Stimulated activated naive CD8-positive, alpha-beta T cell treated with anti-CD3 and anti-CD28 coated beads, Interleukin-15, amount 100 ng/mL, for 72 hours (primary cell): ENCODE measurements at places on chromosomes 7 and 10.

DNA sequence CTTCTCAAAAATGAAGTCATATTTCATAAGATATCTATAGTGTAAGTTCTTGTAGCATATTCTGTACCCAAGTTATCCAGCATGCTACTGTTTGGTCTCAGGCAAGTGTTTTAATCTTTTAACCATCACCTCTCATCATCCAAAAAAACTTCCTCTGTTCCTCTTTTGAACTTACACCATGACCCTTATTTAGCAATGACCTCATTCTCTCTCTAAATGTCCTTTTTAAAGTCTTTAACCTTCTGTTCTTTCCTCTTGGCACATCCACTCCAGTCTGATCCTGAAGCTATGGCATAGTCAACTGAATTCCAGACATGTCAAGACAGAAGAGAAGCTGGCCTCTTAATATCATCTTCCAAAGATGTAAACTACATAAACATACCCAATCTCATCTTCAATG lies 26.2 kb downstream of the PPP3CB start:
- DNase-seq, result no peak

DNA sequence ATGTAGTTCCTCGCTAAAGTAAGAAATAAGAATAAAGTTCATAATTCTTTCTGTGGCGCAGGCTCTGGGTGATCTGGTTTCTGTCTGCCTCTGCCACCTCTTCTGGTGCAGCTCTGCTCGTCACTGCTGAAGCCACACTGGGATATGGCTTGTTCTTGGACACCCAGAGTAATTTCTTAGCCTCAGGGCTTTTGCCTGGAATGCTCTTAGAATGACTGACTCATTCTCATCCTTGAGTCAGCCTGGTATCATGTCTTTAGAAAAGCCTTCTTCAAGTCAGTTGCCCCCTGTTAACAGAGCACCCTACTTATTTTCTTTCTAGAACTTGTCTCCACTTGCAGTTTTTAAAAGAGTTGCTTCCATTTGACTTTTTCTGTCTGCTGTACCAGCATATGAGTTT lies 2.0 kb downstream of the ZSCAN25 start:
- DNase-seq, result no peak

- DNase-seq, result no peak
Observed at GRCh38 chr10:116557305-116557880, 11.7 kb downstream of the PNLIP start.

DNA sequence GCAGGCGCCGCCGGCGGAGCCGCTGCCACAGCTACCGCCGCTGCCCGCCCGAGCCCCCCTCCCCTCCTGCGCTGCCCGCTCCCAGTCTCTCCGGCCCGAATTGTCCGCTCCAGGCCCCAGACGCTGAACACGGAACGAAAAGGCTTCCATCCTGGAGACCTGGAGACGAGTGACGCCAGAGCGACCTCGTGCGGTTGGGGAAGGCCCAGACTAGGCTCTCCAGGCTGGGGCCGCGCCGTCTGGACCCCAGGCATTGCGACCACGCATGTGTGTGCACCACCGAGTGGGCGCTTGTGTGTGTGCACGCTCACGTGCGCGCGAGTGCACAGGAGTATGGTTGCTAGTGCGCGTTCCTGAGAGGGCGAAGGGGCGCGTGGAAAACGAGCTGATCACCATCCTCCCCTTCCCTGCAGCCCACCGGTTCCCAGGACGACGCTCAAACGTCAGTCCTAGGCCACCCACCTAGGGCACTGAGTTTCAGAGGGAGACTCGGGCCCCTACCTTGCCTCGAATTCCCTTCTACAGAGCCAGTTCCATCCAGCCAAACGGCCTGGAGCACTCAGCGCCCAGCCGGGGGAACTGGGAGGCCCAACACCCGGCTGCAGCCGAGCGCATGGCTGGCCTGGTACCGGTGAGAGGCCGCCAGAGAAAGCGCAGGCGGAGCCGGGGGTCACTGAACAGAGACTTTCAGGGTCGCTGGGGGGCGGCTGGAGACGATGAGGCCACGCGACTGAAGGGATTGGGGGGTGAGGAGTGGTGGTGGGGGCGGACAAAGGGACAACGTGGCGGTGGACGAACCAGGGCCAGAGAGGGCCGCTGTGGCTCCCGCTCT lies 11.6 kb downstream of the LBX1 start:
- no peak for DNase-seq

- DNase-seq, result no peak
Observed at GRCh38 chr10:132836248-132836831, 50.4 kb upstream of the NKX6-2 start.

- DNase-seq, result no peak
Observed at GRCh38 chr7:36208426-36208825, 55.4 kb downstream of the EEPD1 start.

DNA sequence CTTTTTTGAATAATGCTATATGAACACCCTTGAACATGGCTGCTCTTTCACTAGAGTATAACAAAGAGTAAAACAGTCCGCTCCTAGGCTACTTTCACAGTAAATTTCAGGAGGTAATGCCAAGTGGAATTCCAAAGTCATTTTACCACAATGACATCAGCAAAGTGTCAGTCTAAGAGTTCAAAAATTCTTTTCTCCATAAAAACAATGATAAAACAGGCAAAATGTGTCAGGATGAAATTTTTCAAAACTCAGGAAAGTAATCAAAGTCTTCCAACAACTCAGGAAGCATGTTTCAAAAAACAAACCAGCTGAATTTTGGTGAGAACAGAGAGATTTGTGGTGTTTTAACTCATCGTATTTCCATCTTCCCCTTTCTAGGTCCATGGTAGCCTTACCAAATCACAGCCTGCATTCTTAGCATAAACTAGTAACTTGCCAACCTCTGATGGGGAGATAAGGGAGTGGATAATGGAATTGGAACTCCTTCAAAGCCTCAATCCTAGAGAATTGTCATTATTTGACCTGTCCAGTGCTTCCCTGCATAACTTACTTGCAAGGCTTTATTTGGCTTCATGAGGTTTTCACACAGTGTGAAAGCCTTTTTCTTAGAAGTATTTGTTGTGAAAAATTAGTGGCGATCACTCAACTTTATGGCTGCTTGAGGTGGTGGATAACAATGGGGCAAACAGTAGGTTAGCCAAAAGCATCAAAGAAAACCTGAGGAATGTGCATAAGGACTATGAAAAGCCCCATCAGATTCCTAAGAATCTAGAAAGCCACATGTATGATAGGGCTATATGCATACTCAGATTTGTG lies 302.7 kb downstream of the HDAC9 start:
- no peak for DNase-seq
